NCI-H526 (cell line): ENCODE measurements at places on chromosomes 12 and 14.

GRCh38 chr12:2768224-2768961 is 26.4 kb upstream of the FKBP4 start:
- no peak for DNase-seq

GRCh38 chr14:68942296-68943035 is 36.6 kb downstream of the ACTN1 start:
- no peak for DNase-seq

GRCh38 chr14:94282991-94283723 is 9.9 kb downstream of the SERPINA10 start:
- no peak for DNase-seq

DNA sequence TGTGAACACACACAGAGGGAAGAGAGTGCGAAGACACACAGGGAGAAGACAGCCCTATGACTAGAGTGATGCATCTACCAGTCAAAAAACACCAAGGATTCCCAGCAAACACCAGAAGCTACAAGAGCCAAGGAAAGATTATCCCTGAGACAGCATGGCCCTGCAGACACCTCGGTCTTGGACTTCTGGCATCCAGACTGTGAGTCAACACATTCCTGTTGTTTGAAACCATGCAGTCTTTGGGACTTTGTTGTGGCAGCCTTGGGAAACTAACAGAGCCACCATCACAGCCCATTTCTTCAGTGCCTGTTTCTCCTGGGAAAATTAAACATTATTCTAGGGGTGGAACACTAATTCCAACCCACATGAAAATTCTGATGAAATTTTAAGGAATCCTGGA is 220.6 kb downstream of the GXYLT1 start:
- DNase-seq, result no peak

- no peak for DNase-seq
These were observed 54.4 kb upstream of the BMP4 start for GRCh38 chr14:54010981-54011380.

DNA sequence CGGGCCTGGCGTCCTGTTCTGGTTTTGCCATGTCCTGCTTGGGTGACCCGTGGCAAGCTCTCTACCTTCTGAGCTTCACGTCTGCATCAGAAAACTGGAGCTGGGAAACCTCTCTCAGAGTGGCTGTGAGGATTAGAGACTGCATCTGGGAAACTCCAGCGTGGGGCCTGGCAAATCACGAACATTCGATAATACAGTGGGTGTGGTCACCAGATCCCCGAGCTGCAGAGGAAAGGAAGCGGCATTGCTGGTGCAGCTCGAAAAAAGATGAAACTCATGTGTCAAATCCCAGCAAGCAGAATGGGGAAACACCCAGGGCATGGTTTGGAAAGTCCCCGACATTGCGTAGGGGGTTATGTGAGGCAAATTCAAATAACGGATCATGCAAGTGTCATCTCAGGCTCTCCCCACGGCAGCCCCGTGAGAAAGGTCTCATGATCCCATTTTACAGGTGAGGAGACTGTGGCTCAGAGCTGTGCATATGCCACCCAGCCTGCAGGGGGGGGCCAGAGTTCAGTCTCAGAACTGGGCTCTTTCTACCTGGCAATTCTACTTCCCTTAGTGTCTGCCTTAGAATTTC is 98.1 kb upstream of the VRK1 start:
- no peak for DNase-seq

DNA sequence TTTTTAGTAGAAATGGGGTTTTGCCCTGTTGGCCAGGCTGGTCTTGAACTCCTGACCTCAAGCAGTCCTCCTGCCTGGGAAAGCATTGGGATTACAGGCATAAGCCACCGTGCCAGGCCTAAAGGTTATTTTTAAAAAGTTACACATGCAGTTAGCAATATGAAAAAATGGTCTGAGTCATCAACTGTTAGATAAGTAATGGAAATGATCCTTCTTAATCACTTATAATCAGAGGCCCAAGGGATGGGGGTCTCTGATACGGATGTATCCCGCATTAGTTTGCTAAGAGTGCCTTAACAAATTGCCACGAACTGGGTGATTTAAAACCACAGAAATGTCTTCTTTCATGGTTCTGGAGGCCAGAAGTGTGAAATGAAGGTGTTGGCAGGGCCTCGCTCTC is 54.1 kb upstream of the FERMT2 start:
- DNase-seq, result no peak

- DNase-seq, result no peak
These were observed 994 bp downstream of the SRP54 start for GRCh38 chr14:34983786-34984185.

DNA sequence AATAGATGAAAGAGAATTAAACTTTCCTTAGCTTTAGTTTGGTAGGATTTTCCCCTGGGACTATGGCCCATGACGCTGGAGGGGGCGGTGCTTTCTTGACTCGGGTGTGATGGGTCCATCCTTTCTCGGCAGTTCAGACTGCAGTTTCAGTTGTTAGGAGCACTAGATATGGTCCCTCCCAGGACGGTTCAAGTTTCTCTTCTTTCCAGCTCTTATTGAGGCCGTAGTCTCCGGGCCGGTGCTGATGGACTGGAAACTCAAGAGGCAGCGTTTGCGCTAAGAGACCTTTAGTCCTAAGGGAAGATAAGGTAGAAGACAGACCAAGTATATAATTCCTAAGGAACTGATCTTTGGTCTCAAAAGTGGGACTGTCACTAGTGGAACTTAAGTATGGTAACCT is 111.2 kb downstream of the RIN3 start:
- DNase-seq, result no peak

GRCh38 chr14:59271734-59272133 is 83.3 kb downstream of the DAAM1 start:
- no peak for DNase-seq

- DNase-seq, result peak; percentile 9
These were observed 339.3 kb downstream of the DAD1 start for GRCh38 chr14:22249770-22250169.

- peak; percentile 35 for DNase-seq
These were observed 48.8 kb upstream of the KRR1 start for GRCh38 chr12:75560167-75560566.

GRCh38 chr12:81077686-81078441 is at the start of gene ACSS3:
TSS of gene ACSS3 (plus strand) at chr12:81078079. CDS start at chr12:81078121, 42 bp downstream.
- peak; percentile 12 for DNase-seq

- DNase-seq, result no peak
These were observed 391.4 kb downstream of the FUT8 start for GRCh38 chr14:65803885-65804284.

DNA sequence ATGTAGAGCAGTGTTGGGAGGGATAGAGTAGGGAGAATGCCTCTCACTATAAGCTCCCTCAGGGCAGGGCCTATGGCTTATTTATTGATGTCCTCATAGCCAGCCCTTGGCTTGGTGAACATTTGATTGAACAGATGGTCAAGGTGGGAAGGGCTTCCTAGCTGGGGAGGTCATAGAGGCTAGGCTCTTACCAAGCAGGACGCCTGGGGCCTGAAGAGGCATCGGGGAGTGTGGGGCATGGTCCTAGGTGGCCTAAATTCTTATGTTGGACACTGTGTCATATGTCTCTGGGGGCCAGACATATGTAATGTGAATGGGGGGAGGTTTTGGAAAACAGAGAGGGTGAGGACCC is 17.9 kb upstream of the KRT86 start:
- DNase-seq, result no peak

DNA sequence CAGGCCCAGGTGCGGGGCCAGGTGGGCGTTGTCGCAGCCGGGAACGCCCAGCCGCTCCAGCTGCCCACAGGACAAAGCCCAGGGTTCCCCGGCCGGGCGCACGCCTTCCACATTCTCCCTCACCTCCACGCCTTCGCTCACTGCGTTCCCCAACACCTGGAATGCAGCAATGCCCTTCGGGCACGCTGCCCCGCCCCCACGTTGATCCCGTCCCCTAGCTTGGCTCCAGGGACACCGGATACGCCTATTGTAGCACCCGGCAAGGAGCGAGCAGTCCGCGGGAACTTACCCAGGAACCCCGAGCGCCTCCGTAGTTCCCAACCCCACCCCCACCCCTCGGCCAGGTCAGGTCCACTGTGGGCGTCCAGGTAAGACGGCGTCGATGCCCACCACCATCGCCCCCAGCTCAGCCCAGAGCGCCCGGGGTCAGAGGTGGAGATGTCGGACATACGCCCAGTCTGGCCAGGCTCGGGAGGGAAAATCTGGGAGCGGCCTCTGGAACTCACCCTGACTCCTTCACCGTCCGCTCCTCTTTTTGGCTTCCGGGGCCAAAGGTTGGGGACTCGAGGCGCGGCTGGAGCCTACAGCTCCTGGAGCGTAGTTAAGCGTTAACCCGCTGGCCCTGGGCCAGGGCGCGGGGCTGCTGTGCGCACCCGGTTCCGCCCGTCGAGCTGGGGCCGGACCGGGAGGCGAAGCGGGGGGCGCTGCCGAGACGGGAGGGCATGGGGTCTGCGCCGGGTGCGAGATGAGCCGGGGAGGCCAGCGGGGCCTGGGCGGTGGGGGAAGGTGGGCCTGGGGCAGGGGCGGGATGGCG is 594 bp upstream of the CEP170B start:
- DNase-seq, result no peak
